ENCODE measurements at places on chromosomes 6 and 20.

DNA sequence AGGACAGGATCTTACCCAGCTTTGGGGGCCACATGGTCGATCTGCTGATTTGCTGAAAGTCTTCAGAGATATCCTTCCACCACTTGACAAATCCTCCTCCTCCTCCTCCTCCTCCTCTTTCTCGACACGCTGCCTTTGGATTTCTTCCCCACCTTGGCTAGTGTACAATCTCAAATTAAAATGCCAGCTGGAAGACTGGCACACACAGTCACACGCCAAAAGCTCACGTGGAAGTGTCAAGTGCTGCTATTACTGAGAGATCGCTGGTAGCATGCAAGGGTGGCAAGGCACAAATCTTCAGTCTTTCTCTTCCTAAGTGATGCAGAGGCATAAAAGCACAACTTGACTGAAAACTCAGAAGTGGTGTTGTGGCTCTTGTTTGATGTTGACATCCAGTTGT lies 35.3 kb downstream of the GPR6 start:
- DNase-seq, result no peak

DNA sequence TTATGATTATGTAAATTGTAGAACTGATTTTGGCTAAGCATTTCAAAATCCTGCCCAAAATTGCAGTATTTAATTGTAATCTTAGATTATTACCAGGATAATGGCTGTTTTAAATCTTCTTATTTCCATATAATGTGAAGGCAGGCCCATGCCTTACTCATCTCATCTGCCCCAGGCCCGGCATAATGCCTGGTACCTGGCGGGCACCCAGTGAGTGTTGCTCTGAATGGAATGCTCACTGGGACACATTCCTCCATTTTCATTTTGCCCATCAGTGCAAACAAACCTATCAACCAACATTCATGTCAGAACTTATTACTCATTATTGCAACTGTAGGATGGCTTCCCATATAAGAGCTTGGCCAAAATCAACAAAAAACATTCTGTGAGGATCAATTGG lies 22.8 kb downstream of the SAMD5 start:
- no peak for DNase-seq

DNA sequence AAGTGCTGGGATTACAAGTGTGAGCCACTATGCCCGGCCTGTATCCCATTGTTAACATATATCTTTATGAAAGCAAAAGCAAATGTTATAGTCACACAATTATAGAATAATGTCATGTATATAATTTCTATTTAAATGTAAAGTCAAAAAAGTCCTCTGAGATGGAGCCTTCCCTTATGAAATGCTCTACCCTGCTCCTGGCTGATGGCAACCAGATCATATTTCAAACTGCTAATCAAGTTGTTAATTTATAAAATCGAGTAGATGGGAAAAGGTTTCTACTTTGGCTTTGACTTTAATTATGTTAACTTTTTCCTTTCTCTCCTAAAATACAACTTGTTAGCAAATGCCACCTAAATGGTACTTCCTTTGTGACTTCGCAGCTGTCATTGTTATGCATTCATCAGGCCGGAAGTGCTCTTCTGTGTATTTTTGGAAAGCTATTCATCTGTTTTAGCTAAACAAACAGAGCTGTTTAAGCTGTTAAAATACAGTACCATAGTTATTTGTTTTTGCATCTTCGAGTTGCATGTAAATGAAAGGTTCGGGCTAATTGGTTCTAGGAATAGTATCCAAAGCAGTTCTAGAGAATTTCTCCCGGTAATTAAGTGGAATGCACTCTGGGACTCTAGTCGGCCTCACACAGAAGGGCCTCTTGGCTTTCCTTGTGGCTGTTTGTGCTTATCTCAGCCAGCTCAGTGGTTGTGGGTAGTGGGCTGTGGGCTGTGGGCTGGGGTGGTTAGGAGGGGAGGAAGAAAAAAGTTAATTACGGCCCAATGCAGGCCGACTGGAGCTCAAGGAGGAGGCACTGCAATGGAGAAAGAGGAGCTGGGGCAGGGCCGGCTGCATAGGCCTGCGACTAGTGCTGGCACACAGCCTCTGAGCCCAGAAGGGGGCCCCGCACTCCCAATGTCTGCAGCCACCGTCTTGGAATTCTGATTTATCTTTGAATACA lies 34.8 kb downstream of the SLC35D3 start:
- no peak for DNase-seq

DNA sequence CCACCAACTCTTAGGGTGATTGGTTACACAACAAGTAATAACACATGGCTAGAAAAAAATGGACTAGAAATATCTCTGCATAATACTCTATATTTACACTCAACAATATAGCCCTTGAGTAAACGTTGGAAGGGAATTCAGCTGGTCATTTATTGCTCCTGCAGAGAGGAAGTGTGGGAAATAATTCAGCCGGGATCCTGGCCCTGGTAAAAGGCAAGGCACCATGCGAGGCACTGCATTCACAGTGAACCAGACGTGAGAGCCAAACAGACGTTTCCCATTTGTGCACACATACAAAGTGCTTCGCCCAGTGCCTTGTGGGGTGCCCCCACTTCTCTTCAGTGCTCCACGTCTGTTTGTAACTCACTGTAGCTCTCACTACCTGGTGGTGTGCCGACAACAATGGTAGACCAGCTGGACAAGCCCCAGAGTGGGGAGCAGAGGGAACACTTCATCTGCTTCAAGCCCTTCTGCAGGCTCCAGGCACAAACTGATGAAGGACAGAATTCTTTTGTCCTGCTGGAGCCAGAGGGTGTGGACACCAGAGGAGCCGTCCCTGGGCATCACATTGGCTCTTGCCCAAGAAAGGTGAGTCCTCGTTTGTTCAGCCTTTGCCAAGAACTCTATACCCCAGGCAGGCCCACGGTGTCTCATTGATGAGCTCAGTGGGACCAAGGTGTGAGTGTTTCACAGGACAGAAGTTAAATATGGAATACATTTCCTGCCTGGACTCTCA lies 18.8 kb downstream of the SYNDIG1 start:
- DNase-seq, result no peak

DNA sequence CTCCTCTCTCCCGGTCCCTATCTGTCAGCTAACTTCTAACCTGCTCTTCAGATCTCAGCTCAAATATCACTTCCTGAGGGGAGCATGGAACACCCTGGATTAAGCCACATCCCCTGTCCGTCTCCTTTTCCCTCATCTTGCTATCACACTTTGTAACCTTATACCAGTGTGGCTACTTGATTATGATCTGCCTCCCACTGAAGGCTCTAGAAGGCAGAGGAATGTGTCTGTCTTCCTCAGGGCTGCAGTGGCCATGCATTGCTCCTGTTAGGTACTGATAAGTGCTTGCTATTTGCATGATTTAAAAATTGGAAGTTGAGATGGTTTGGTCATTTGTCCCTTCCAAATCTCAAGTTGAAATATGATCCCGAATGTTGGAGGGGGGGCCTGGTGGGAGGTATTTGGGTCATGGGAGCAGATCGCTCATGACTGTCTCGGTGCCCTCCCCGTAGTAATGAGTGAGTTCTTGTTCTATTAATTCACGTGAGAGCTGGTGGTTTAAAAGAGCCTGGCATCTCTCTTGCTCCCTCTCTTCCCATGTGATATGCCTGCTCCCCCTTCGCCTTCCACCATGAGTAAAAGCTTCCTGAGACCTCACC lies 71.4 kb downstream of the PLCB4 start:
- no peak for DNase-seq

GRCh38 chr6:130203370-130203769 lies 19.4 kb downstream of the SAMD3 start:
- no peak for DNase-seq

- DNase-seq, result no peak
Measured at GRCh38 chr6:47977314-47977713, 133.7 kb downstream of the PTCHD4 start.

GRCh38 chr20:22795433-22795832 lies 211.1 kb upstream of the FOXA2 start:
- no peak for DNase-seq

DNA sequence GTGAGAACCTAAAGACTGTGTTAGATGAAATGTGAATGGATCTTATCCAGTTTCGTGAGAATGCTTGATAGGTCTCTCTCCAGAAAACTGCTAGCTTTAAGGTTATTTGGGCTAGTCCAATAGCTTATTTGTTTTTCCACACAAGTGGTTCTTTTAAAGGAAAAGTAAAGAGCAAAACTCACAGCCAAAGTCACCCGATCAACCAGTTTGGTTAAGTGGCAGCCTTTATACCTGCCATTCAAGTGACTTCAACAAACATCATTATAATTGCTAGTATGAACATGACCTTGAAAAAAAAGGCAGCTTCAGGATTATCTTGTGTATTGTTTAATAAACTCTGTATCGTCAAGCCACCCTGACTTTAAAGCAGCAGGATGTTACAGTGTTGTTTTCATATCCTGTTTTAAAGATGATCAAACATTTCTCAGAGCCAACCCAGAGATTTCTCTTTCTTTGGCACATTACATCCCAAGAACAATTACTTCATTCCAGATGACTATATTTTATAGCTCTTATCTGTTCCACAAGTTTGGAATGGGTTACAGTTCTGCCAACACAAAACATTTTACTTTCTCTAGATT lies 253.4 kb downstream of the EPHA7 start:
- no peak for DNase-seq

GRCh38 chr6:136500414-136500813 lies 49.8 kb downstream of the MAP7 start:
- DNase-seq, result no peak

GRCh38 chr20:7226156-7226555 lies 458.7 kb downstream of the BMP2 start:
- DNase-seq, result no peak

DNA sequence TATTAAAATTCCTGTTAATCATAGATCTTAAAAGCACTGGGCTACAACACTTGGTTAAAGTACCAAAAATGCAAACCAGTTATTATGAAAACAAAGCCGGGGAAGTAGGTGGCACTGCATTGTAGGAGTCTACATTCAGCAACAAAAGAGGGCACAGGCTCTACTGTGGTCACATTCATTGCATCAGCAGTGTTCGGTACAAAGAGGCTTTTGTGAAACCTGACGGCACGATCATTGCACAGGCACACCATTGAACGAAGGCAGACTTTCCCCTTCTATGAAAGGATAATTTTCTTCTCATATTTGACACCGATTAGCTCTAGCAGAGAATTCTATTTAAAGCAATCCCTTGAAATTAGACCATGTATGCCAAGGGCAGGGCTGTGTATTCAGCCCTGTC lies 44.6 kb upstream of the AGPAT4 start:
- DNase-seq, result no peak

DNA sequence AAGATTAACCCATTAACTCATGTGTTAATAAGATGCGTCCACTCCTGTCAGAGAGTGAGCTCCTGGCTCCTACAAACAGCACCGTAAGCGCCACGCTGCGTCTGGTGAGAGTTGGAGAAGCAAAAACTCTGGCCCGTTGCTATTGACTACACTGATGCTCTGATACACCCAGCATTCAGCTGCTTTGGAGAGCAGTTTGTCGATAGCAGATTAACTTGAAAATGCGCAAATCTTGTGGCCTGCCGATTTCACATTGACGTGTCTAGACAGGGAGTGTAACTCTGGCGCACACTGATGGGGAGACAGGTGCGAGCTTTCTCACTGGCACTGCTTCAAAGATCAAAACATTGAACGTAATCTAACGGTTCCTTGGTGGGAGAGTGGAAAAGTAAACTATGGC lies 151.7 kb upstream of the RPS6KA2 start:
- no peak for DNase-seq

- DNase-seq, result no peak
Measured at GRCh38 chr6:37008484-37009465, 3.3 kb downstream of the FGD2 start.

- DNase-seq, result no peak
Measured at GRCh38 chr6:14046476-14047068, 71.0 kb upstream of the CD83 start.

DNA sequence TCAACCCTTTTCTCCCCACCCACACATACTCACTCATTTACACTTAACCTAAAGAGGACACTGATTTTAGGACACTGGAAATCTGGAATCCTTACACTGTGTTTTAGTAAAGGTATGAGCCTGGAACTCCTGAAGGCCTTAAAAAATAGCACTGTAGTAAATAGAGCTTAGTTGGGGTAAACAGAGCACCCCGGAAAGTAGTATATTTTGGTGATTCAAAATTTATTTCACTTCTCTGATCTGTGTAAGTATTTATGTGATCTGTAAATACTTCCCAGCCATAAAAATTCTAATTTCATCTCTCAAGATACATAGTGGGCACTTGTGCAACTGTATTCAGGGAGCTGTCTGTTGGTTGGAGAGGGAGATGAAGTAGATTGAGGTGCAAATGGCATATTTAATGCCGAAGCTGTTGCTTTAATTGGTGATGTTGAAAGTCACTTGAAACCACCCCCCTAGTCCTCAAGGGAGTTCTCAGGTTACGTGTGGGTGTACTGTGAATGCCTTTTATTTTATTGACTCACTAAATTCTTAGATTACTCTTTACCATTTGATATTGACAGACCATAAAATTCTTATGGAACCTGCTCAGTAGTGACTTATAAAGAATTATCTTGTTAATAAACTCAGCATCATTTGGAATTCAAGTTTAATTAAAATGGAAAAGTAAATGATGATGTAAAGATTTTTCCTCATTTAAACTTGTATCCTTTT lies 154.9 kb downstream of the SOX4 start:
- no peak for DNase-seq

DNA sequence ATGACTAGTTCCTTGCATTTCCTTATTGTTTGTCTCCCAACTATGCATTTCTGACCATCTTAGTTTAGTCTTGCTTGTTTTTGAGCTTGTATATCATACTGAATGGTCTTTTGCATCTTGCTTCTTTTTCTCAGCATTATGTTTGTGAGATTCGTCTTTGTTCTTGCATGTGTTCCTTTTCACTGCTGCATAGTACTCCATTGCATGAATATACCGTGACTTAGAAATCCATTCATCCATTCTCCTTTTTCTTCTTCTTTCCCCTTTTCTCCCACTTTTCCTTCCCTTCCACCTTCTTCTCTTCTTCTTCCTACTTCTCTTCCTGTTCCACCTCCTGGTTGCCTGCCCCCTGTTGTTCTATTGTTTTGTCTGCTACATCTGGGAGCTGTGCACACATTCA lies 42.8 kb downstream of the CDH22 start:
- DNase-seq, result no peak

GRCh38 chr6:341914-342831 lies 49.4 kb upstream of the IRF4 start:
- DNase-seq, result no peak

DNA sequence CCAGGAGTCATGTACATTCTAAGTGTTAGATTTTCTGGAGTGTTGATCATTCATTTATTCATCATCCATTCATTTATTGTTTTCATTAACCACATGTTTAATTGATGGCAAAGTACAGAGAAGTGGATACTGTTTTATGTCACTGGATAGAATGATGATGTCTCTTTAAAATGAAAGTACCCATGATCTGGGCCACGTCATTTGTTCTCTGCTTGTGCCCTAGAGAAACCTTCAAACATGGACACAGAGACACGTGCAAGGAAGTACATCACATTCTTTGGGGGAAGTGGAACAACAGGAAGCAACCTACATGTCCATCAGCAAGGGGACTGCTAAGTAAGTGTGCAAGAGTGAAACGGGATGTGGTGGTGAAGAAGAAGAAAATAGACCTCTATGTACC lies 75.8 kb upstream of the TSHZ2 start:
- no peak for DNase-seq

GRCh38 chr6:125393449-125393858 lies 91.7 kb upstream of the HDDC2 start:
- no peak for DNase-seq

Measured in stimulated activated CD8-positive, alpha-beta memory T cell treated with anti-CD3 and anti-CD28 coated beads, Interleukin-4, amount 100 ng/mL, for 1 hour (primary cell).